ENCODE measurements at places on chromosomes 2 and 18.
A peak's percentile ranks its signal among the peaks of the same experiment; 100 is the strongest.

GRCh38 chr2:175309799-175310198 is 128.3 kb upstream of the ATP5MC3 start:
- H3K27ac ChIP-seq, result no peak overlapping the region
- H3K27me3 ChIP-seq, result peaks cover 14% of the 10 kb centered on the region

DNA sequence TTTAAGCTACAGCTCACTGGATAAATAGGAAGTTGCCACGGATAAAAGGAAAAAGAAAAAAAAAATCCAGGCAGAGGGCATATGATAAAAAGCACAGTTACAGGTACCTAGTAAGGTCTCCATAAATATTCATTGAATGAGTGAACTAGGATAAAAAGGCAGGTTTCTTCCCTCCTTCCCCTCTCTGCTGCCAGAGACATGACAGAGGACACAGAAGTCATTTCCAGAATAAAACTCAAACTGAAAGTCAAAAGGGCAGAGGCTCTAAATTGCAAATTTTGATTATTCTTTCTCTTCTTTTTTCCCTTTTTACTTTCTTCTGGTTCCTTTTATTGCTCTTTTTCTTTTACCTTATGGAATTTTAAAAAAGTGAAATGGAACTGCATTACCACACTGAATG is 7.7 kb downstream of the CD302 start:
- no peak overlapping the region for H3K27ac ChIP-seq
- no peak for DNase-seq
- no peak overlapping the region for H3K4me3 ChIP-seq
- H3K27me3 ChIP-seq, result no peaks in the 10 kb centered on the region
- peaks cover 2% of the 10 kb centered on the region for H3K36me3 ChIP-seq

DNA sequence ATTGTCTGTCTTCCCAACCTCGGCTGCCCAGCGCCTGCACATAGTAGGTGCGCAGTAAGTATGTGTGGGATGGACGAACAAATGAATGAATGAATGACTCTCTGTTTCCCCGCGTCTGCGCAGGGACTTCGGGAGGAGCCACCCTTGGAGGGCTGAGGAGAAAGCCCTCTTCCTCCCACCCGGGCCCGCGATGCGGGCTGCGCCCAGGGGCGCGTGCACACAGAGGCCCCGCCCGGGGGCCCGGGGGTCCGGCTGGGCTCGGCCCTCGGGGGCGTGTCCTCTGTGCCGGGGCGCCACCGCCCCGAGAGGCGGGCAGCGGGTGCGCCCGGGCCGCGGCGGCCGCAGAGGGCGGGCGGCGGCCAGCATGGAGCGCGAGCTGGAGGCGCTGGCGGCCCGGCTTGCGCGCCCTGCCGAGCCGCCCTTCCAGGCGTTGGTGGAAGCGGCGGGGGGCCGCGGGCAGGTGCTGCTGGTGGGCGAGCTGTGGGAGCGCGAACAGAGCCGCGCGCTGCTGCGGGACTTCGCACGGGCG is at the start of gene C2orf72:
C2orf72 (plus strand) TSS at position 322 of the 529 bp plus-strand sequence; CDS start at position 365, 43 bp downstream.
- no peak within 1 kb of the TSS for H3K27ac ChIP-seq
- H3K27me3 ChIP-seq, result peaks cover 82% of the 10 kb centered on the region
- no peak for DNase-seq
- peaks cover 16% of the 10 kb centered on the region for H3K4me1 ChIP-seq
- no peak within 1 kb of the TSS for H3K4me3 ChIP-seq
- H3K36me3 ChIP-seq, result peaks cover 2% of the 10 kb centered on the region

DNA sequence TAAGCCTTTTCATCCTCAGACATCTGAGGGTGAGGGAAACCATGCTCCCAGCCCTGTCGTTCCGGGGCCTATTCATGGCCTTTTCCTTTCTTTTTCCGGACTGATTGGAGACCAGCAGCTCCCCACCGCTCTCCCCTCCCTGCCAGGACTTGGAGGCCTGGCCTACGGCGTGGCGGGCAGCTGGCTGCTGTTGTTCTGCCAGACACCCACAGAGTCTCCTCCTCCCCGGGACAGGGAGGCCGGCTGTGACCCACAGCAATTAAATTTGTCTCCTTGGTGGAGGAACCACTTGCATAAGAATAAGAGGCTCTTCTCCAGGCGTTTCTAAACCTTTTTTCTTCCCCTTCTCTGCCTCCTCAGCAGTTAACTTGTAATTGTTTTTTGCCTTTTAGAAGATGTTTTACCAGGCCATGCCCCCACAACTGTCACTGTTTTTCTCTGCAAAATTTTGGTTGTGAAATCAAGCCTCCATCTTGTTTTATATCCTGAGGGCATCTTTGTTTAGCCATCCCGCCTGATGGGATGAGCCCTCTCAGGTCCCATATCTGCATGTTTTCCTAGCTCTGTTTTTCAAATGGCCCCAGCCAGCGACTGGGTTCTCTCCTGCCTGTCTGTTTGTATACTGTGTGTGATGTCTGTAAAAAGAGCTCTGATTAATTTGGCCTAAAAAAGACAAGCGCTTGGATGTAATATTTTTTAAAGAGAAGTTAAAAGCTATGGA is 1060.0 kb upstream of the DDX18 start:
- H3K27ac ChIP-seq, result no peak overlapping the region
- H3K36me3 ChIP-seq, result no peaks in the 10 kb centered on the region
- no peaks in the 10 kb centered on the region for H3K27me3 ChIP-seq
- no peak for DNase-seq

DNA sequence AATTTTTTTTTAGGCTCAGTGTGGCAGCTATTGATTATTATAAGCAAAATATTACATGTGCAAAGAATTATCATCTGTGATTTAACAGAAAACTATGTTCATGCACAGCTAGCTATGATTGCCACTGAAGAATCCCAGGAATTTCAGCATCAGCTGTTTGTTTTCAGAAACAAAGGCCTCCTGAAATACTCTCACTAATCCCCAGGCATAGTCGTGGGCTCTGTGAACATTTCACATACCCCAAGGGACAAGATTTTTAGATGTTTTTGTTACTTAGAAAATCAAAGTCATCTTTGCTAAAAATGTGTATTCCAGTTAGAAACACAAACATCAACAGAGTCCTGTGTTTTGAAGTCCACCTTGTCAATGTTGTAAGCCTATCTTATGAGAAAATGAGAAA is 156.1 kb downstream of the MYO1B start:
- H3K36me3 ChIP-seq, result peaks cover 79% of the 10 kb centered on the region
- DNase-seq, result no peak
- peak overlapping the region; percentile 42 for H3K27ac ChIP-seq
- H3K4me3 ChIP-seq, result no peak overlapping the region

DNA sequence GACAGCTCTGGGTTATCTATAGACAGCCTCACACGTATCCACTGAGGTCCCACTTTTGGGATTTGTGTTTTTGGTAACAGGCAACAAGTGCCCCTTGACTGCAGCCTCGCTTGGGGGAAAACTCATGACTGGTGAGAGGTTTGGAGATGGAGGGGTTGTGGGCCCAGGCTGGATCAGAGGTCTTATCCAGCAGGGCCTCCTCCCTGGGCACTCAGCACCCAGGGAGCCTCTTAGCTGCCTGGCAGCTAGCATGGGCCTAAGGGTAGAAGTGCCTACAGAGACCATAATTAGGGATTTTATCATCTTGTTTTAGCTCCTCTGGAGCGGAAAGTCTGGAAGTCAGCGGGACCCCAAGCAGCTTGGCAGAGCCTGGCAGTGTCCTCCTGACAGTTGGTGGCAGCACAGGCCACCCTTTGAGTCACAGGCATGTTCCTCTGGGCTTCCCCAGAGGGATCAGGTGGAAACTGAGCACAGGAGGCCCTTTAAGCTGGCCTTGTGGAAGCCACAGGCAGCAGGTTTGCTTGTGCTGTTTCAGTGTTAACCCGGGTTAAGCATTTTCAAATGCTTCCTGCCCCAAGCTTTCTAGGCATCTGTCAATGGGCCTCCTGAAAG is 143.1 kb downstream of the KCTD1 start:
- H3K27me3 ChIP-seq, result no peaks in the 10 kb centered on the region
- H3K36me3 ChIP-seq, result no peaks in the 10 kb centered on the region
- no peak overlapping the region for H3K4me3 ChIP-seq
- H3K4me1 ChIP-seq, result no peaks in the 10 kb centered on the region
- no peak overlapping the region for H3K27ac ChIP-seq

GRCh38 chr2:19358242-19359020 is at the start of gene OSR1:
Gene OSR1 (minus strand): TSS chr2:19358623. CDS start chr2:19353805, 4,818 bp downstream.
- DNase-seq, result peak; percentile 59
- H3K4me1 ChIP-seq, result peaks cover 36% of the 10 kb centered on the region
- H3K27ac ChIP-seq, result no peak within 1 kb of the TSS
- peak within 1 kb of the TSS; percentile 60 for H3K4me3 ChIP-seq
- H3K27me3 ChIP-seq, result peaks cover 58% of the 10 kb centered on the region

DNA sequence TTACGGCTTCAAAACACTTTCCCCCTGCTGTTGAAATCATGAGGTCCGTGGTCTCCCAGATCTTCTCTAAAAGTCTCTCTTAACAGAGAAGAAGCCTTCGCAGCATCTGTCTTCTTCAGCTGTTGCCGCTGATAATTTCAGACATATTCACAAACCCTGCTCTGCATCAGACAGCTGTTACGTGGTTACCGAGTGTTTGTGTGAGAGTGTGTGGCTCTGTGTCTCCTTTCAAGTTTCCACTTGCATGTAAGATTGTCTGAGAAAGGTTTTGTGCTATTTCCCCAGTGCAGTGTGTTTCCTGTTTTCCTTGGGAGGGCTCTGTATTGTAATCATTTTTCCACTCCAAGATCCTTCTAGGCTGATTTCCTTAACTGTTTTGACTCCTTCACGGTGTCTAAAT is 32.8 kb downstream of the MAIP1 start:
- no peak overlapping the region for H3K27ac ChIP-seq
- peak; percentile 53 for DNase-seq
- H3K27me3 ChIP-seq, result no peaks in the 10 kb centered on the region
- no peak overlapping the region for H3K4me3 ChIP-seq
- no peaks in the 10 kb centered on the region for H3K36me3 ChIP-seq

GRCh38 chr2:149422337-149422990 is 92.1 kb downstream of the LYPD6 start:
- H3K27ac ChIP-seq, result no peak overlapping the region
- peak; percentile 24 for DNase-seq
- H3K4me3 ChIP-seq, result no peak overlapping the region
- H3K36me3 ChIP-seq, result no peaks in the 10 kb centered on the region

DNA sequence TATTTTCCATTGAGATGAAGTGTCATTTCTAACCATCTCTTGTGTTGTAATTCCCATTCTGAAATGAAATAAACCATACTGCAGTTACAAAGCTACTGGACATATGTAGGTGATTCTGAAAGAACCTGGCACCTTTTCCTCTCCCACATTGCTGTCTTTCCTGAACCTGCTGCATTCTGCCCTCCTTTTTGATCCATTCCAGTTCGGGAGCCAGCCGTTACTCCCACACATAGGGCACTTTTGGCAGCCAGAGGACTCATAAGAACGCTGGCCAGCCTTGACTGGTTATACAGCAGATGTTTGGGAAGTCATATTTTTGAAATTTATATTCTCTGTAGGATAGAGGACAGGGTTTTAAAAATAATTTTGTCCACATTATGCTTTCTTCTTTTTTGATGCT is 369.8 kb upstream of the CDH7 start:
- no peak for DNase-seq
- no peak overlapping the region for H3K27ac ChIP-seq
- H3K27me3 ChIP-seq, result no peaks in the 10 kb centered on the region
- no peaks in the 10 kb centered on the region for H3K4me1 ChIP-seq

GRCh38 chr2:158079672-158080071 is 22.0 kb upstream of the UPP2 start:
- no peak overlapping the region for H3K27ac ChIP-seq
- H3K4me3 ChIP-seq, result no peak overlapping the region
- DNase-seq, result no peak
- no peaks in the 10 kb centered on the region for H3K4me1 ChIP-seq
- H3K27me3 ChIP-seq, result no peaks in the 10 kb centered on the region

DNA sequence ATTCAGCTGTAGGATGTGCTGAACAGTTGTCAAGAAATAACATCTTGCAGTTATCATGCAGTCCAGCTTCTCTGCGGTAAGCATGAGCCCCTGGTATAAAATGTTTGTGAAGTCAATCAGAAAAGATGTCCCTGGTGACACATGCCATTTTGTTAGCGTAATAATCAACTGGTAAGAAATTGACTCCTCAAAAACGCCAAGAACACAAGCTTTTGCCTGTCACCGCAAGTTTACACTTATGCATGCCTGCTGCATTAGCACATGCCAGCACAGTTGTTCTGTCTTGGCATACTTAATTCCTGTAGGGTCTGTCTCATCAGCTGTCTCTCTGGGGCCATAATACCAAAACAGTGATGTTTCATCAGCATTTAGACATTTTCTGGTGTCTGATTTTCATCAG is 524.8 kb upstream of the DSEL start:
- no peak overlapping the region for H3K4me3 ChIP-seq
- H3K36me3 ChIP-seq, result no peaks in the 10 kb centered on the region
- no peaks in the 10 kb centered on the region for H3K27me3 ChIP-seq

GRCh38 chr2:105972246-105972645 is 221.9 kb downstream of the UXS1 start:
- DNase-seq, result no peak
- no peaks in the 10 kb centered on the region for H3K36me3 ChIP-seq
- no peaks in the 10 kb centered on the region for H3K4me1 ChIP-seq
- peaks cover 27% of the 10 kb centered on the region for H3K27me3 ChIP-seq

DNA sequence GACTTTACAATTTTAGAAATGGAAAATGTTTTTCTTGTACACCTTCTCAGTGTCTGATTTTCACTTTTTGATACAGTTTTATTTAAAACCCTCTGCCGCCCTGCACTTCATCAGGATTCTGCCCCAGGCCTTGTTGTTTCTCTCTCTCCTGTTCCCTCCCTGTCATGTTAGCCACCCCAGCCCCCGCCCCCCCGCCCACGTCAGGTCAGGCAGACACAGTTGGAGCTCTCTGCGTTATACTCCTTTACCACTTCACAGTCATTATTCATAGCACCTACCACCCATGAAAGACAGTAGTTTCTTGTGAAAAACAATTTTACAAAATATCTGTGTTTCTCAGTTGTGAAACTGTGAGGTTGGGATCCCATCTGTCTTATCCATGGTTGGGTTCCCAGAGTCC is 21.5 kb downstream of the ADNP2 start:
- DNase-seq, result no peak
- H3K4me3 ChIP-seq, result no peak overlapping the region
- H3K4me1 ChIP-seq, result peaks cover 2% of the 10 kb centered on the region
- no peak overlapping the region for H3K27ac ChIP-seq
- H3K36me3 ChIP-seq, result peaks cover 32% of the 10 kb centered on the region

- peaks cover 5% of the 10 kb centered on the region for H3K4me1 ChIP-seq
- H3K36me3 ChIP-seq, result no peaks in the 10 kb centered on the region
- DNase-seq, result no peak
- H3K27ac ChIP-seq, result no peak overlapping the region
- no peaks in the 10 kb centered on the region for H3K27me3 ChIP-seq
- no peak overlapping the region for H3K4me3 ChIP-seq
These were observed 6.7 kb downstream of the CAVIN2 start for GRCh38 chr2:191839918-191840804.

- no peak overlapping the region for H3K4me3 ChIP-seq
- no peak overlapping the region for H3K27ac ChIP-seq
- no peaks in the 10 kb centered on the region for H3K36me3 ChIP-seq
- no peaks in the 10 kb centered on the region for H3K4me1 ChIP-seq
These were observed 115.0 kb upstream of the RMDN2 start for GRCh38 chr2:37809931-37810570.

DNA sequence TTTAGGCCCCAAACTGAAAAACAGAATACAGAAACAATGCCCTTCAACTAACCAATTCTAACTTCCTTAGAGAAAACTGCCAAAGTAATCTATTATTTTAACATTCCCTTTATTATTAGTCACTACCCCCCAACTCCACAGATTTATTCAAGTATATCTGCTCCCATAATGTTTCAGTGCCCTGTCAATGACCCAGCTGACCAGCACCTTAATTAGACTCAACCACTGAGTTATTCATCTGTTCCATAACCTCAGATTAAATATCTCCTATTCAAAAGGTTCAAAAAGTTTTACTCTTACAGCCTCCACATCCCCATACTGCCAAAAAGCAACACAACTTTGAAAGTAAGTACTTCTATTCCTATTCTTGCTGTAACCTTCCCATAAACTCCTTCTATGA is 202.4 kb downstream of the EXOC6B start:
- H3K4me1 ChIP-seq, result peaks cover 4% of the 10 kb centered on the region
- no peaks in the 10 kb centered on the region for H3K36me3 ChIP-seq
- no peak for DNase-seq
